ENCODE measurements at places on chromosomes 2 and 18.

DNA sequence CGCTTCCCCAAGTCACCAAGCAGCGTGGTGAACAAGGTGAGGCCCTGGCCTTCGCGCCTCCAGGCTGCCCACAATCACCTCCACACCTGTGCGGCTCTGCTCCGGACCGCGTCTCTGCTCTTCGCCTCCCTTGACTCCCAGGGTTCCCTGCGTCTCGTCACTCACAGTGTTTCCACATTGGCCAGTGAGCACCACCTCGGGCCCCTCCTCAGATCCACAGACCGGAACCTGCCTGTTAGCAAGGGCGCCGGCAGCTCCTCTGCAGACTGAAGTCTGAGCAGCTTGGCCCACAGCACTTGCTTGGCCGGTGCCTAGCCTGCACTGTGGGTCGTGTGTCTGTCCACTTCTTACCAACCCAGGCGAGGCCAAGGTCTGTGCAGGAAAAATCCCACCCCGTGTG lies 155.3 kb upstream of the ALKAL2 start:
- no peak for DNase-seq

DNA sequence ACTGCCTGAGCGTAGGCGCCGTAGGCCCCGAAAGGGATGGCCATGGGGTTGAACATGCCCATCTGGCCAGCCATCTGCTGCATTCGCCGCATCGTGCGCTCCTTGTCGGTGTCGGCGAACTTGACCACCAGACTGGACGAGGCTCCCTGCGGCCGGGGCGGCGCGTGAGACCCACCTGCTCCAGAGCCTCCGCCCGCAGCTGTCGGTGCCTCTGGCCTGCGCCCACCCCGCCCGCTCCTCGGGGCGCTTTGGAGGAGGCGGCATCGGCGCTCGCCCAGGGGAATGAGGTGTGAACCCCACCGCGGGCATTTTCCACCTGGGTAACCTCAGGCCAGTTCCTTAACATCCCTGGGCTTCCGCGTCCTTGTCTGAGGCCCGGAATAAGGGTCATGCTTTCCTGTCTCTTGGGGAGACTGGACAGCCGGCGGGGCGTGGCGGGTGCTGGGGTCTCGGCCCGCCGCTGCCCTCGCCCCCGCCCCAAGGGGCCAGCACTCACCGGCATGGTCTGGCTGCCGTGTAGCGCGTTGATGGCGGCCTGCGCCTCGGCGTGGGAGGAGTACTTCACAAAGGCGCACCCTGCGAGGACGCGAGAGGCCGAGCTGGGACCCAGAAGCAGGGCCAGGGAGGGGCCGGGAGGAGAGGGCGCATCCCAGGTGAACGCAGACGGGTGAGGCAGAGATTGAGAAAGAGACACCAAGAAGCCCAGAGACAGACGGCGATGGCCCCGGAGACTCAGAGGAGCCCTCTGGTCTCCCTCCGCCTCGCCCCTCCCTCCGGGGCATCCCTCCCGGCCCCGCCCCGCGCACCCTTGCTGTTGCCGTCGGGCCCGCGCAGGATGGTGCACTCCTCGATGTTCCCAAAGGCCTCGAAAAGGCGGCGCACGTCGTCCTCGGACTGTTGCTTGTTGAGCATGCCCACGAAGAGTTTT lies 291.0 kb downstream of the CELF4 start:
- no peak for DNase-seq

GRCh38 chr18:69978732-69979715 lies 31.4 kb upstream of the CD226 start:
- no peak for DNase-seq

- no peak for DNase-seq
Measured at GRCh38 chr2:215966274-215966673, 47.1 kb downstream of the MREG start.

GRCh38 chr2:9782197-9782719 lies 61.0 kb upstream of the TAF1B start:
- DNase-seq = peak; percentile 67

GRCh38 chr2:445896-446295 lies 158.0 kb upstream of the ALKAL2 start:
- no peak for DNase-seq

GRCh38 chr18:73891572-73892421 lies 255.8 kb downstream of the FBXO15 start:
- no peak for DNase-seq

DNA sequence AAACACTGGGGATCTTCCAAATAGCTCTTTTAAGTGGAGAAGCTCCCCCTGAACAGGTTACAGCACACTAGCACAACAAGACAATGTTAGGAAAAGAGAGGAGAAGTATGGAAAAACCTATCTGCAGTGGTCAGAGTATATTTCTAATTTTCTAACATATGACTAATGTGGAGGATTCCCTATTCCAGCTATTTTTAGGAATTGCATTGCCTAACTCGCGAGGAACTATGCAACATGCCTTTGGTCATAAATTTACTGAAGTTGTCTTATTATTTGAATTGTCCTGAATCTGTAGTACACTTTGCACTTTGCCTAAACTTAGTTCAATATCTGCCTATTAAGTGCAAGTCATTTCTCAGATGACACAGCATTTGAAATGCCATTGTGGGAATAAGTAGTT lies 381.4 kb downstream of the CCDC85A start:
- DNase-seq = no peak

DNA sequence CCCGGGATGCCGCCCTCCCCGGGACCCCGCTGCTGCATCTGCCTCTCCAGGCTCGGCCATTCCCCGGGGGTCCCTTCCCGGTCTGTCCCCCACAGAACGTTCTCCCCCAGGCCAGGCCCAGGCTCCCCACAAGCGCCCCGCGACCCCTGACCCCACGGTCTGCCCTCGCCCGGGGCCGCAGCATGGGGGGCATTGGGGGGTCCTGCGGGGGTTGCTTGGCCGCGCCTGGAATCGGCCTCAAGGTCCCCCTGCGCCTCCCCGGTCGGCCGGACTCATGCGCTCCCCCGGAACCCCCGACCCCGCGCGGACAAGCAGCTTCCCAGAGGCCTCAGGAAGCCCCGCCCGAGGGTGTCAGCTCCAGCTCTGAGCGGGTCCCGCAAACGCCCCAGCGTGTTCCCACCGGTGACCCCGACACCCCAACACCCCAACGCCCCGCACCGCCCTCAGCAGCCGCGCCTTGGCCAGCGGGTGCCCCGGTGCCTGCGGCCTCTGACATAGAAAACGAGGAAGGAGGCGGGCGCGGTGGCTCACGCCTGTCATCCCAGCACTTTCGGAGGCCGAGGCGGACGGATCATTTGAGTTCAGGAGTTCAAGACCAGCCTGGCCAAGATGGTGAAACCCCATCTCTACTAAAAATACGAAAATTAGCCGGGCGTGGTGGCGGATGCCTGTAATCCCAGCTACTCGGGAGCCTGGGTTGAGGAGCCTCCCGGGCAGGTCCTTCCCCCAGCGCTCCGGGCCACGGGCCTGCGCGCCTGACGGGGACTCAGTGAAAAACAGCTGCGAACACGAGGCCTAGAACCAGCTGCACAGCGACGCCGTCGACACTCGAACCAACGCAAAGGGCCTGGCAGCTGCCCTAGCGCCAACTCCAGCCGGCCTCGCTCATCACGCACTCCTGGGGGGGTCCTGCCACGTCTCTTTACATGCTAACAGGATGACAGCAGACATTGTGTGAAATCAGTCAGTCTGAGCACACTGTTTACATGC lies 61.8 kb upstream of the CTDP1 start:
- no peak for DNase-seq

DNA sequence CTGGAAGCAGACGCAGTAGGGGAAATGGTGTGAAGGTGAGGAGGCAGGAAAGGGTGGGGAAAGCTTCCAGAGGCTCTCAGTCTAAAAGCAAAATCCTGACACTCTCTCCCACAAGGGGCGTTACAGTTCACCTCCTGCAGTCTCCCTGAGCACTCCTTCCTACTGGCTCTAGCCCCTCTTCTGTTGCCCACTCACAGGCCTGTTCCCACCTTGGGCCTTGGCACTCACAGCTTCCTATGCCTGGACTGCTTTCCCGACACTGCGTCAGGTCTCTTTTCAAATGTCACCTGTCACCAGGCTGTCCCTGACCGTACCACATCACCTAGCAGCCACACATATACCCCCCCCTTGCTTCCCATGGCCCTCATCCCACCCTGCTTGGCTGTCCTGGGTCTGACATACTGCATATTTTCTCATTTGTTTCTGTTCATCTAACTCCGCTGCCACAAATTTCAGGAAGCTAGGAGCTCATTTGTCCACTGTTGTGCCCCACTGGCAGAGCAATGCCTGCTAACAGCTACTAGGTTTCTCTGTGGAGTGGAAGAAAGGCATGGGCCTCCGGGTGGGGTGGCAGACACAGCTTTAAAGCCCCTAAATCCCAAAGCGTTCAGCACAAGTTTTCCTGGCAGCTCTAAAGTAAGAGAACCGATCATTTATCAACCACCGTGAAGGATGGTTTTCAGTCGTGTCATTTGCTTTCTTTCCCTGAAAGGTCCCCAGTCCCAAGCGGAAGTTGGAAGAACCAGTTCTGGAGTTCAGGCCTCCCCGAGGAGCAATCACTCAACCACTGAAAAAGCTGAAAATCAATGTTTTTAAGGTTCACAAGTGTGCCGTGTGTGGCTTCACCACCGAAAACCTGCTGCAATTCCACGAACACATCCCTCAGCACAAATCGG lies 118.8 kb downstream of the ZNF532 start:
- DNase-seq = no peak

- no peak for DNase-seq
Measured at GRCh38 chr2:109429567-109430328, 184.0 kb downstream of the SEPTIN10 start.

DNA sequence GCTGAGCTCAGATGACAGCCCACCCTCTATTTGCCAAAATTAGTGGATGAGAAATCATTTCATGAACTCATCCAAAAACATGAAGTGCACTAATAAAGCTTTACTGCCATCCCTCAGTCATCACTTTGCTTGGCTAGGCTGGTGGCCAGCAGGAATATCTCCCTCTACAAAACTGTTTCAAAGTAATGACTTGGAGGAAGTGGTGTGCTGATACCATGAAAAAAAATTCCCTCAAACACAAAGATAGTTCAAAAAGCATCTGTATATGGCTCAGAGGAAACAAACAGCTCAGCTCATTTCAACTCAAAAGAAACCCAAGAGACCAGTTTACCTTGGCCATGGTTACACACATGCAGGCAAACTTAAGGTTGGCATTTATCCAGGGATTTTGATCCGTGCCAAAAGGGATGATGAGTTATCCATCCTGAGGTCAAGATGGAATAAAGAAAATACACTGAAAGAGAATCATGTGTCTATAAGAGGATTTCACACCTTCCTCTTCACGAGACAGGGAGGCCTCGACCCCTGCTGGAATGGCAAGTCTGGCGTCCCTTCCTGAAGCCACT lies 18.4 kb upstream of the WIPF1 start:
- DNase-seq = peak; percentile 54

DNA sequence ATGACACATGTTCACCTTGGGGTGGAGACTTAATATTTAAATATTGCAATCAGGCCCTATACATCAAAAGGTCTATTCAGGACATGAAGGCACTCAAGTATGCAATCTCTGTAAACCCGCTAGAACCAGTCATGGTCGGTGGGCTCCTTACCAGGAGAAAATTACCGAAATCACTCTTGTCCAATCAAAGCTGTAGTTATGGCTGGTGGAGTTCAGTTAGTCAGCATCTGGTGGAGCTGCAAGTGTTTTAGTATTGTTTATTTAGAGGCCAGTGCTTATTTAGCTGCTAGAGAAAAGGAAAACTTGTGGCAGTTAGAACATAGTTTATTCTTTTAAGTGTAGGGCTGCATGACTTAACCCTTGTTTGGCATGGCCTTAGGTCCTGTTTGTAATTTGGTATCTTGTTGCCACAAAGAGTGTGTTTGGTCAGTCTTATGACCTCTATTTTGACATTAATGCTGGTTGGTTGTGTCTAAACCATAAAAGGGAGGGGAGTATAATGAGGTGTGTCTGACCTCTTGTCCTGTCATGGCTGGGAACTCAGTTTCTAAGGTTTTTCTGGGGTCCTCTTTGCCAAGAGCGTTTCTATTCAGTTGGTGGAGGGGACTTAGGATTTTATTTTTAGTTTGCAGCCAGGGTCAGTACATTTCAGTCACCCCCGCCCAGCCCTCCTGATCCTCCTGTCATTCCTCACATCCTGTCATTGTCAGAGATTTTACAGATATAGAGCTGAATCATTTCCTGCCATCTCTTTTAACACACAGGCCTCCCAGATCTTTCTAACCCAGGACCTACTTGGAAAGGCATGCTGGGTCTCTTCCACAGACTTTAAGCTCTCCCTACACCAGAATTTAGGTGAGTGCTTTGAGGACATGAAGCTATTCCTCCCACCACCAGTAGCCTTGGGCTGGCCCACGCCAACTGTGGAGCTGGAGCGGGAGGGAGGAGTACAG lies 108.1 kb downstream of the XRCC5 start:
- peak; percentile 54 for DNase-seq

DNA sequence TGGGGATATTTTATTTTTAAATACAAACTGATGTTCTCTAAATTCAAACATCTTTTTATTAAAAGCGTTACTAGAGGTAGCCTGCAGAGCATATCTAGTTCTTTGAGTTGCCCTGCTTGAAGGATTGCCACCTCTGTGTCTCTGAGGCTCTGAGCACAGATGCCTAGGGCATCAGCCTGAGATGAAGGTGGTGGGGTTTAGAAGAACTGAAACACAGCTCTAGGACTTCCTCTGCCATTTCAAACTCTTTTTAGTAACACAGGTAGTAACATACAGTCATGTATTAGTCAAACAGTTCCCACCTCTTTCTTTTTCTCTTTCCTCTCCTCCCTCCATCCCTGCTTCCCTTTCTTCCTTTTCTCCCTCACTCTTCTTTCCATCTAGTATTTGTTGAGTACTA lies 57.6 kb downstream of the TTC21B start:
- no peak for DNase-seq

- no peak for DNase-seq
Measured at GRCh38 chr18:63148449-63149301, 170.9 kb downstream of the BCL2 start.

DNA sequence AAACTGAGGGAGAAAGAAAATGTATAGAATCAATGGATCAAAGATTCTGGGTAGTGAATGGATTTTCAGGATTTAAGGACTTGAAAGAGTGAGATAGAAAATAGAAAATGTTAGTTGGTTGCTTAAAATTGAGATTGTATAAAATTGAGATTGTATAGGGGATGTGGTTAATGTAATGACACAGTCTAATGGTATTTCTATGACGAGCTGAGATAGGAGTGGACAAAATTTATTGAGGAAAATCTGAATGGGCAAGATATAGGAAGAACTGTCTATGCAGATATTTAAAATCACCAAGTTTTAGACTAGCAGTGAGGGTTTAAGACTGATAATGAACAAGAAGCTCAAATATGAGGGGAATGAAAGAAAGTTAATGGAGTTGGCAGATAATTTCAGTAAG lies 406.6 kb downstream of the NYAP2 start:
- DNase-seq = no peak

DNA sequence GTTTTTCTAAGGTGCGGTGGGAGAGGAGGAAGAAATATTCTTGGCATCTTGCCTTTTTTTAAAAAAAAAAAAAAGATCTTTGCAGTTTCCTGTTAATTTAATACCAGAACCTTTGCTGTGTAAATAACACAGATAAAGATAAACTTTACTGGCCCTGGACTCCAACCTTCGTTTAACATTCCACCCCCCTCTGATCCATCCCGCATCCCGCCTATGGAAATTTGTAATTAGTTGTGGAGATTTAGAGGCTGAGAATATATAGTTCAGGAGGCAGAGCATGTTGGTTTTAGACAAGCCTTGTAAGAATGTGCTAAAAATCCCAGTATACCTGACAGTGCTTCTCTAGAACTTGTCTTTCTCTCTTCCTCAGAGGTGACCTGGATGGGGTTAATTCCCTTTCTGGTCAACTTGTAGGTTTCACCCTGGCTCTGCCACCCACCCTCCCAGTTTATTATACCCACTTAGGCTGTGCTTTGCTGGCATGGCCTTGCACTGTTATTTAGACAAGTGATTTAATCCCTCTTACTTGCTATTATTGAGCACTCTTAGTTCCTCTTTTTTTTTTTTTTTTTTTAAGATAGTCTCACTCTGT lies 2.9 kb upstream of the C2orf72 start:
- no peak for DNase-seq

Measured in T-helper 1 cell (primary cell).